ENCODE measurements at places on chromosomes 4 and X.

DNA sequence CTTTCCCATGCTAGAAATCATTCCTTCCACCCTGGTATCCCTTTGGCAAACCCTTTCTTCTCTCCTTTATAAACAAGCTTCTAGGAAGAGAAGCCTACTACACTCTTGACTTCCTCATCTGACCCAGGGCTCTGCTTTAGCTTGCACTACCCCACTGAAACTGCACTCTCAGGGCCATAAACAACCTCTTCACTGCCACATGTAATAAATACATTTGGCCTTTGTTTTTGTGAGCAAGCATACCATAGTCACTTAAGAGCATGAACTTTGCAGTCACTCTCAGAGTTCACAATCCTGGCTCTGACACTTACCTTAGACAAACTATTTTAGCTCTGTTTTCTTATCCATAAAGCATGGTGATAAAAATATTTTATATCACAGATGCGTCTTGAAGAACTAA is 50.7 kb upstream of the USP38 start:
- DNase-seq, result no peak

- DNase-seq, result no peak
Measured at GRCh38 chr4:152565333-152565732, 29.4 kb upstream of the FBXW7 start.

DNA sequence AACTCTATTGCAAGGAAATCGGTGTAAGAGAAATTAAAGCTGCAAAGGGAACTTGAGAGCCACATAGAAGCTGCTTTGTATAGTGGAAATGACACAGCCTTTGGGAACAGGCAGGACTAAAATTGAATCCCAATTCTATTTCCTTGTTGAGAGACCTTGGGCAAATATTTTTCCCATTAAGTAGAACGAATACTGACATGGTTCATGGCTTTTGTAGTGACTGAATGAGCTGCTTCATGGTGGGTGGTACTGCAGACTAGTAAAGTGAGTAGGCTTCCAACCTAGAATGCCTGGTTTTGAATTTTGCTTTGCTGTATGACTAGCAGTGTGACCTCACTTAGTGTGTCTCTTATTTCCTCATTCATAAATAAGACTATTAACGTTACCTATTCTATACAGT is 182.2 kb upstream of the KCNIP4 start:
- DNase-seq, result no peak

DNA sequence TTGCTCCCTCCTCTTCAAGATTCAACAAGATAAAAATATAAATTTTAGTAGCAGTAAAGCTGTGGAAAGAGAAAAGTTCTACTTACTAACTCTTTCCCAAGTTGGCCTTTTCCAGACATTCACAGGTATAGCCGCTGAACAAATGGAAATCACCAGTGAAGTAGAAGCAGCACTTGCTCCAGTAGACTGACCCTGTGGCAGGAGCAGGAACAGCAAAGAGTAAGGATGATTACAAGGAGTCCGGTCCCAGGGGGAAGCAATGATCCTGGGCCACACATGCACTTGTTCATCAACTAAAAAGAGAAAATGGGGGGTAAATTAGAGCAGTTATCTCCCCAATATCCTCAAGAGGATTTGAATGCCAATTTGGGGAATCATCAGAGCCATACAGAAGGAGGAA is 184.9 kb downstream of the NAF1 start:
- DNase-seq, result no peak

DNA sequence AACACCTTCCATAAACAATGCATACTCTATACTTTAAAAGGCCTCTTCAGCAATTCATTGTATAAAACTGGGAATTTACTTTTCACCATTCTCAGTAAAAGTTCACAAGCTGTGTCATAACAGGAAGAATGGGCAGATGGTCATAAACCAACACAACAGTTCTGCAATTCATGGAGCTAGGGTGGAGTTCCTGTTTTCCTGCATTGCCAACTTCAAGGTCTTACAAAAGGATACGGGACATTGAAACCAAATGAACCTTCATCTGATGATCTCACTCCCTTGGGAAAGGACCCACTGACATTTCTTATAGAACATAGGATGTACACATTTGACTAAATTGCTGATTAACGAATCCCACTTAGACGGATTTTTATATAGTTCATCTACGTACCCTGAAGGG is 4.1 kb downstream of the KDR start:
- no peak for DNase-seq

- DNase-seq, result no peak
Measured at GRCh38 chr4:152162331-152162697, 373.6 kb downstream of the FBXW7 start.

DNA sequence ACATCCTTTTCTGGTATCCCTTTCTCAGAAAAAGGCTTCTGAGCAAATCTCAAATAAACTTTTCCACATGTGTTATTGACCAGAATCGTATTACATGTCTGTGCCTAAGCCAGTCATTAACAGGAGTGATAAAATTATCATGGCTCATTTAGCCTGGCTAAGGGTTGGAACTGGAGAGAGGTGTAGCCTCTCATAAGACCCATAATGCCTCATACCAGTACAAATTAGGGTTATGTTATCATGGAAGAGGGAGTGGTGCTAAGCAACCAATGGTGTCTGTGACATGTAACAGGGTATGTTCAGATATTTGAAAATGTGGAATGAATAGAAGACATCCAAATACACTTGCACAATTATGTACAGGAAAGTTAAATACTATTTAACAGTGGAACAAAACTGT is 99.6 kb upstream of the CCDC160 start:
- no peak for DNase-seq

DNA sequence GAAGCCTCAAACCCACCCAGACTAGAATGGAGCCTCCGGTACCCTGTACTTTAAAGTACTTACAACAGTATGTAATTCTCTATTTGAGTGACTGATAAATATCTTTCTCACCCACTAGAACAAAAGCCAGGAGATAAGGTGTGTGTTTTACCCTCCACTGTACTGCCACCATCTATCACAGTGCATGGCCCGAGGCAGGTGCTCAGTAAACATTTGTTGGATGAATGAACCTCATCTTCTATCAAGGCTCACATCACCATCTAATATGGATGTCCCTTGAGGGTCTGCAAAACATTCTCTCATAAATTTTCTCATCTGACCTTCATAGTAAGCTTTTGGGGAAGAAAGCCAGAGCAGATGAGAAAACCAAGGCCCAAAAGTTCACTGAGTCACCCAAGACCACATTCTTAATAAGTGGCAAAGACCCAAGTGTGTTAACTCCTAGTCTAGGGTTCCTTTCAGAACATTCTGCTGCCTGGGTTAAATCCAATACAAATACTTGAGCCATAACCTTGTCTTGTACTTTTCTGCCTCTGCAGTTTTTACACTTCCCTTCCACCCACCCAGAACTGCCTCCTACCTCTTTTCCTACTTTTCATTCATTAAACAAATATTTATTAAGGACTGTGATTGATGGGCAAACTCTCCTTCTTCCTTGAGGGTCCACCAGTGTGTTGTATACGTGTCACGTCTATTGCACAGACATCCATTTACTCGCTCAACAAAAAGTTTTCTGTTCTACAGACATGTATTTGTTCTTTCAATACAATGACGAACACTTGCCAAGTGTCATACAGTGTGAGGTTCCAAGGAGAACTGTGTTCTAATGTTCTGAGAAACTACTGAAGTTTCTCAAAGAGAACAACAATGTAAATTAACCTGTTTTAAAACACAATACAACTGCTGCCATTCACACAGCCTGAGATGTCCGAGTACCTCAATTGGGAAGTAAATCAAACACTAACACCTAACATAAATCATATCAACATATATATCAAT is 35.7 kb downstream of the APBB2 start:
- no peak for DNase-seq

GRCh38 chr4:148395771-148396170 is 46.4 kb downstream of the NR3C2 start:
- no peak for DNase-seq

DNA sequence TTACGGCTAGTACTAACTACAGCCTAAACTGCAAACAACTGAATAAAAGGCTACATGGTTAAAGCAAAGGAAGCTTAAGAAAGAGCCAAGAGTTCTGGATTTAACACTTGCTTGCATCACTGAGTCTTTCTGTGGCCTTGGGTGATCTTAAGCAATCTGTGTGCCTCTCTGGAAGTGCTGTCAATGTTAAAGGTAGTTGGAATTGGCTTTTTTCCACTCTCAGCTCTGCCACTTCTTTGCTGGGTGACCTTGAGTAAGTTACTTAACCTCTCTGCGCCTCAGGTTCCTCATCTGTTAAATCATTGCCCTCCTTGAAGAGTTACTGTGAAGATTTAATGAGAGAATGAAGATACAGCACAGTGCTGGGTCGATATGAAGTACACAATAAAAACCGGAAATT is 15.7 kb downstream of the SLC2A9 start:
- no peak for DNase-seq

GRCh38 chr4:115418635-115419396 is 305.4 kb upstream of the NDST4 start:
- DNase-seq, result no peak

DNA sequence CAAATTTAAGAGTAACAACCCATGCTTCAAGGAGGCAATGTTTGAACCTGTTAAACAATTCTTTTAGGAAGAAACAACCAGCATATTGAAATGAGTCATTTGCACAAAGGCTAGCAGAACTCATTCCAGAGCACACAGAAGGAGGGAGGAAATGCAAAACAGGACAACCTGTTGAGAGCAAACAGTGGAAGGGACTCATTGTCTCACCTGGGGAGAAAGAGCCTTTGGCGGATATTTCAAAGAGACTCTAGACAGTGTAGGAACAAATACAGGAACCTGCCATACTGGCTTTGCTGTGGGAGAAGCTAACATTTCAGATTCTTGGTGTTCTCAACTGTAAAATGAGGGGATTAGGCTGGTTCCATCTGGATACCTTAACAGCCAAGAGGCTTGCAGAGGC is 14.8 kb upstream of the RASGEF1B start:
- no peak for DNase-seq

- DNase-seq, result no peak
Measured at GRCh38 chr4:94306713-94307112, 35.9 kb downstream of the HPGDS start.

- no peak for DNase-seq
Measured at GRCh38 chr4:16078195-16078760, 5.5 kb downstream of the PROM1 start.

- DNase-seq, result no peak
Measured at GRCh38 chrX:40467454-40467853, 113.3 kb upstream of the ATP6AP2 start.

DNA sequence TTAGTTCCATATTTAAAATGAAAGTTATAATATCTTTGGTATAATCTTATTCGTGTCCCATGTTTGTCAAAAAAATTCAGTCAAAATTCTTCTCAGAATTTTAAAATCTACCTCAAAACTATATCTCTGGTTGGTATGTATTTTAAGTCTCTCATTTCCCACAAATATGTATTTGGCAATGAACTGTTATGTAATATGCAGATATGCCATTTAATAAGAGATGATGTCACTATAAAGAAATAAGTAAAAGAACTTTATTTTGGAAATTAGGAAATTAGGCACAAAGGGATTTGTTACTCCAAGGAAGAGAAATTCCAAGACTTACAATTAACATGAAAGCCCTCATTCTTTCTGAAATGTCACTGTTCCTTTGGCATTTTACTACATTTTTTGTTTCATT is 15.3 kb downstream of the SNCA start:
- no peak for DNase-seq

GRCh38 chr4:146059865-146060264 is 115.7 kb upstream of the LSM6 start:
- no peak for DNase-seq

DNA sequence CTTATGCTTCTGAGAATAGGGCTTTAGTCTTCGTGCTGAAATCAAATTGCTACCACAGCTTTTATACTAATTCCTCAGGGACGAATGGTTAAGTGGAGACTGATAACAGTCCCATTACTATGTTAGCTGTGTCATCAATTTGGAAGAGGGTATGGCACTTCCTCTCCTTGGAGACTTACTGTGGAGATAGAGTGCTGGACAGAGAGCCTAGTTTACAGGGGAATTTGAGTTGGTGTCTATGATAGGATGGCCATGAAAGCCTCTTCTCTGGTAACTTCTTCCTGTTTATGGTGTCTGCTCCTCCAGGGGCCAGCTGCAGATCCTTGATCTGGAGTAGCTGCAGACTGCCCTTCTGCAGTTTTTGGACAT is 167.7 kb downstream of the ZNF518B start:
- DNase-seq, result no peak

DNA sequence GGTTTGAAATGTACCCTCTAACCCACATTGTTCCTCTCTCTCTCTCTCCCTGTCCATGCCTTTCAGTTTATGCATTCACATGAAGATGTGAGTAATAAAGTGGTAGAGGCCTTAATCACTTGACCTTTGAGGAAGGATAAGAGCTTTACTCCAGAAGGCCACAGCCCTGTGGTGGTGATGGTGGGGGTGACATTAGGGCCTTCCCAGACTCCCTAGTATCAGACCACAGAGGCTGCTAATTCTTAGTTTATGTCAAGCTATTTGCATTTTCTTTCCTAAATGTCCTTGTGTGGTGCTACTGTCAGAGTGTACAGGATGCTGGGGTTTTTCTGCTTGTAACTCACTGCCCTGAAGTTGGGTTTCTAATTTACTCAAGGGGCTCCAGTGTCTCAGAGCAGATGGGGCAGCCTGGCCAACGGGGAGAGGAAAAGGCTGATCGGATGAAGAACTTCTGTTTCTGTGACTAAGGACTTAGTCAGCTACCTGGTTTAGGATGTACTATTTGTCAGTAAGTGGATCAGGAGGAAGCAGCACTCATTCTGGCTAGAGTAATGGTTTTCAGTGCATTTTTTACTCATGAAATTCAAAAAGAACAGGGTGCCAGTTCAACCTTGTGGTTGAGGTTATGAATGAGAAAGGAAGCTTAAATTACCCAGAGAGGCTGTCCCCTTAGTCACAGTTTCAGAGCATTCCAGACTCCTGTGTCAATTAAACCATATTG is 509.6 kb upstream of the DIPK2B start:
- DNase-seq, result no peak

DNA sequence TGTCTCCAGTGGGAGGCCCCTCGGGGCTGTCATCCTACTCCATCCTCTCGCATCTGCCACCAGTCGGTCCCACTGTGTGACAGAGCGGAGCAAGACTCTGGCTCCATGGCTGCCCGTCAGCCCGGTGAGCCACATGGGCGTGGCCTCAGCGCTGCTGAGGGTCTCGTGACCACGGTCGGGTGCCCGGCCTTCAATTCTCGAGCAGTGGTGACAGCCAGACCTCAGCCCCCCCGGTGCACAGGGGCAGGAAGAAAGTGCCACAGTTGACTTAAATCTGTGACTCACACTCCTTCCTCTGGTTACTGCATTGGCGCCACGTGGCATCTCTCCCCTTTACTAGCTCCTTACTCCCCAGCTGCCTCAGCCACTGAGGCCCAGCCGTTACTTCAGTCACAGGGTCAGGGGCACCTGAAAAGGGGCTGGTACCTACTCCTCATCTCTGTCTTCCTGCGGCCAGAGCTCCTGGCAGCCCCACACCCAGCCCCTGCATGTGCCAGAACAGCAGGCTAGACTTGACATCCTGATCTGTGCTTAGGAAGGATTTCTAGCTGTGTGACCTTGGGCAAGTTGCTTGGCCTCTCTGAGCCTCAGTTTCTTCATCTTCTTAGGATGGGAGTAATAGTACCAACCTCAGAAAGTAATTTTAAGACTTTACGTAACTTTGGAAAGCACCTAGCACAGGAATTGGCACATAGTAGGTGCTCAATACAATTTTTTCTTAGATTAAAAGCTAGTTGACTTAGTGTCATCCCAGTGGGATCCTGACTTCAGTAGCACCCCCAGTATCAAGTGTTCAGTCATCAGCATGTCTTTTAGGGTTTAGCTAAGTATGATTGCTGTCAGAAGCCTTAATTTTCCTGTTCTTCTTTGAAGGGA is 66.1 kb downstream of the TNIP2 start:
- no peak for DNase-seq

- DNase-seq, result no peak
Measured at GRCh38 chr4:48247142-48247877, 22.3 kb downstream of the TEC start.
